Fibroblast of the aortic adventitia (primary cell): ENCODE measurements at places on chromosomes 7 and 10.
A peak's percentile ranks its signal among the peaks of the same experiment; 100 is the strongest.

DNA sequence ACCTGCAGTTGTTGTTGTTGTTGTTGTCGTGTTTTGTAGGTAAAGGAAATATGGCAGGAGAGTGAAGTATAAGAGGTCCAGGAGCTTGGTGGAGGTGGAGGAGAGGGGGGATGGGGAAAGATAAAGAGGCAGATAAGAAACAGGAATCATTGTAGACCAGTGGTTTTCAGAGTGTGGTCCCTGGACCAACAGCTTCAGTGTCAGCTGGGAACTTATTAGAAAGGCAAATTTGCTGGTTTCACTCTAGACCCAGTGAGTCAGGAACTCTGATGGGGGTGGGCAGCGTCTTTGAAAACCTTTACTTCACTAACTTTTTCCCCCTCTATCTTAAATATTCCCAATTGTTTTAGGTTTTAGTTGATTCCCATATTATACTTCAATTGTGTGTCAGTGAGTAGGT is 241.5 kb downstream of the AUTS2 start:
- no peak for DNase-seq

DNA sequence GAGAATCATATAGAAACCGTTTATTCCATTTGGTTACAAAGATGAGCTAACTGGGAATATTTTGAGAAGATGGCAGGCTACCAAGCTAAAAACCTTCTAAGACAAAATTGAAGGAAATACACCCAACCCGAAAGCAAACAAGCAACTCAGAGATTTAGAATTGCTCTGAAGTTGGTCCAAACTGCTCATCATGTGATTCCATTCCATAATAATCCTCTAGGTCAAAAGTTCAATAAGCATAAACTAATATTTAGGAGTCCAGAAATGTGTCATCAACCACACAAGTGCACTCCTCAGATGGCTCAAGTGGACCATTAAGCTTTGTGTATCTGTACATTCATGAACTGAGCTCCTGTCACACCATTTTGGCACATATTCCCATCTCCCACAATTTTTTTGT is 28.7 kb downstream of the DGKI start:
- peak; percentile 19 for DNase-seq

GRCh38 chr7:128073671-128074310 is 42.6 kb upstream of the LRRC4 start:
- DNase-seq, result no peak

GRCh38 chr7:1250901-1251300 is 18.2 kb downstream of the UNCX start:
- no peak for DNase-seq

DNA sequence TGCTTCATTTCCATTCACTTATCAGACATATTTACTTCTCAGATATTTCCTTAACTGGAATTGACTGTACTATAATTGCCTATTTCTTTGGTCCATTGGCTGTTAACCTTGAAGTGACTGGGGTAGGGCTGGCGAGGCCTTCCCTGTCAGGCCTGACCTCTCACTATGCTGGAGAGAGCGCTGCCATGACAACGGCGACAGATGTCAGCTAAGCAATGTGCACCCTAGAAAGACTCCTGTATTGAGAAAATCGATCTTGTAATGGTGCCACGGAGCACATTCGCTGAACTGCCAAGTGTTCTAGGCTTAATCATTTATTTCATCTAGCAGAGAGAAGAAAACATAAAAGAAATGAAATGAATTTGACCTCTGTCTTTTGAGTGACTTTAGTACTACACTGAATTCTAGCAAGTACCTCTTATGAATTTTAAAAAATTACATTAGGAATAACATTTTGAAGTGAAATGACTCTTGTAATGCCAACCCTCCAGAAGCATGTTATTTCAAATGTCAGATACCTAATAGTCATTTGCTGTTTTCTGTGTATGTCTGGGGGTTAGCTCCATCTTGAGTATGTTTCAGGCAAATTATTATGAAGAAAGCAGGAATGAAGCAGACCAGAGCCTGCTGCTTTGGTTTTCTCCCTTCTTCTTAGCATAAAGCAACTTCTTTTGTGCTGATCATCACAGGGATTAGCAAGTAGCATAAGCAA is 148.0 kb downstream of the SNX10 start:
- no peak for DNase-seq

- no peak for DNase-seq
Measured at GRCh38 chr10:83605783-83606630, 533.3 kb upstream of the GHITM start.

GRCh38 chr10:86665218-86665607 is 3.1 kb upstream of the LDB3 start:
- DNase-seq, result no peak
